ENCODE measurements at places on chromosomes 5 and 9. TPM values are rescaled to one million over a fixed set of nuclear protein-coding genes. Genes with fewer than 3 reads are reported as not detected.

Gene EIF4E1B
- polyA plus RNA-seq, result 0.30 TPM

Gene FGF18
- polyA plus RNA-seq, result 0.38 TPM

Gene IL13
- not detected for polyA plus RNA-seq

Gene DPYSL3
- polyA plus RNA-seq, result 4.8 TPM

Gene PALM2AKAP2
- polyA plus RNA-seq, result 0.46 TPM

Gene TMEM38B
- polyA plus RNA-seq, result 3.6 TPM

Gene ADAMTS13
- 18.9 TPM for polyA plus RNA-seq

Gene PRRC2B
- polyA plus RNA-seq, result 44.8 TPM

Gene SPATA6L
- polyA plus RNA-seq, result 7.4 TPM

Gene OTP
- not detected for polyA plus RNA-seq

Gene SHC3
- polyA plus RNA-seq, result 0.92 TPM

Gene IFNA2
- polyA plus RNA-seq, result not detected

Gene SLCO6A1
- polyA plus RNA-seq, result not detected

Gene IL5
- polyA plus RNA-seq, result not detected

Gene ANKRD31
- 0.12 TPM for polyA plus RNA-seq

Gene FCN2
- polyA plus RNA-seq, result not detected

Gene DHX29
- 4.2 TPM for polyA plus RNA-seq

Gene SLC1A3
- polyA plus RNA-seq, result 1.6 TPM

Gene ANKRD18A
- polyA plus RNA-seq, result 20.6 TPM

Gene PARP8
- polyA plus RNA-seq, result 8.1 TPM

Gene ALDH1A1
- polyA plus RNA-seq, result 275 TPM

Gene ARID3C
- polyA plus RNA-seq, result not detected

Gene SLC31A2
- polyA plus RNA-seq, result 5.3 TPM

Gene LHX3
- polyA plus RNA-seq, result not detected

Gene PTGS1
- polyA plus RNA-seq, result 1.1 TPM

Gene ISL1
- polyA plus RNA-seq, result 30.5 TPM

Gene SLC6A7
- not detected for polyA plus RNA-seq

Gene ZBED3
- 4.2 TPM for polyA plus RNA-seq

Gene ROPN1L
- polyA plus RNA-seq, result 1.6 TPM

Gene PCDHA4
- polyA plus RNA-seq, result 0.53 TPM

Gene MYOT
- 0.34 TPM for polyA plus RNA-seq

Gene FGD3
- 27.7 TPM for polyA plus RNA-seq

Gene PCDHB13
- 1.2 TPM for polyA plus RNA-seq

Gene EIF4EBP3
- 52.7 TPM for polyA plus RNA-seq

Gene FER
- polyA plus RNA-seq, result 1.4 TPM

Gene GFI1B
- polyA plus RNA-seq, result not detected

Gene CTXN3
- not detected for polyA plus RNA-seq

Gene GRM6
- not detected for polyA plus RNA-seq

Gene CYLC2
- polyA plus RNA-seq, result 0.05 TPM

Gene MYO10
- polyA plus RNA-seq, result 11.5 TPM

Gene SLC12A2
- polyA plus RNA-seq, result 2.1 TPM

Gene SHISAL2B
- polyA plus RNA-seq, result 14.3 TPM

Gene NFIB
- polyA plus RNA-seq, result 8.9 TPM

Gene GFPT2
- 3.4 TPM for polyA plus RNA-seq

Data from pancreas (tissue), 10 donors.